ENCODE measurements at places on chromosomes 16 and 17.
A peak's percentile ranks its signal among the peaks of the same experiment; 100 is the strongest.

DNA sequence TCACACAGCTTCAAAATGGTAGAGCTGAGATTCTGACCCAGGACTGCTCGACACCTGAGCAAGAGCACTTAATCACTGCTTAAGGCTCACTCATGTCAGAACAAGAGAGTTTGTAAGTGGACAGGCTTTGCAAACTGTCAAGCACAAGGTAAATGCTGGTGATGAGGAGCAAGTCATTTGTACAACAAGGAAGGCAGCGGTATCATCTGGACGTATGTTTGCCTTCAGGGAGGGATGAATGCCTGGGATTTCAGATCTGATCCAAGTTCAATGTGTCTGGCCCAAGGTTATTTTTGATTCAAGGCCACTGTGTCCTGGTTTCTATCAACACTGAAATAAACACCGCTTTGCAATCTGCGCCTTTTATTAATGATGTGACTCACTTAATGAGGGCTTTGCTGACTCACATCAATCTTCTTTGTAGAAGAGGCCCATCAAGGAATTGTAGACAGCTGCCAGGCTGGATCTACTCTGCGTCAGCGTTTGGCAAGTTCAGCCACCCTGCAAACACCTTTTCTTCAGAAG lies 174.4 kb upstream of the HS3ST3A1 start:
- no peak for DNase-seq

DNA sequence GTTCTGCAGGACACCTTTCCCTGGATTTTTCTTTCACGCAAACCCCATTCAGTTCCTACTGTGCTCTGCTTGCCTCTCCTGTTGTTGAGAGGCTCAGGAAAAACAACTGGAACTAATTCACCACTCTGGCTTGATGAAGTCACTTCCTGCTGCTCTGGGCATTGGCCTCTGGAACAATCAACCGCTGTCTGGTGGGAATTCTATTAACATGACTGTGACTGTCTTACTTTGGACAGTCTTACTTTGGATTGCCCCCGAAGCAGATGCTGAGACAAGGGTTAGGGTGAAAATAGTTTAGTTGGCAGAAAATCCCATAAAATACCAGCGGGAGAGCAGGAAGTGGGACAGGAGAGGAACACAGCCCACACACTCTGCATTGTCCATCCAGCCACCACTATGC lies 90.0 kb upstream of the HSBP1 start:
- DNase-seq = no peak

- no peak for DNase-seq
These were observed 16.7 kb upstream of the SLFN11 start for GRCh38 chr17:35390156-35390555.

DNA sequence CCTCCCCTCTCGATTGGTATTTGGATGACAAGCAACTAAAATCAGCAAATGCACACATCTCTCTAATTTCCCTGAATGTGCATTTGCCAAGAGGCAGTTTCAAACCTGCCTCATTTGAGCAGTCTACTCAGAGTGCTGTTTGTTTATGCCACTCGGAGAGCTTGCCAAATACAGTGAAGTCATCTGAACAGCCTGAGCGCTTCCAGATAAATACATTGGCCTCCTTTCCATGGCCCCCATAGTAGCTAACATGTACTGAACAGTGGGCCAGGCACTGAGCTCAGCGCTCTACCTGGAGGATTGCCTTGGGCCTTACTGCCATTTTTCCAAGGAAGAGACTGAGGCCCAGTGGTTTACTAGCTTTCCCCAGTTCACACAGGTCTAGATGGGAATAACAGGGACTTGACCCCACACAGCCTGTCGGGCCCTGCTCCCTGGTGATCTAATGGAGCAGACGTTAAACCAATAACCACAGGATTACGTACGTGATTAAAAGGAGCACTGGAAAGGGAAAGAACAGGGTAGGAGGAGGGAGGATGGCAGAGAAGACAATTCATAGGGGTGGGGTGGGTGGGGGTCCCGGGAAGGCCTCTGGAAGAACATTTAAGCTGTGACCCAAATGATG lies 18.7 kb upstream of the ANKRD40CL start:
- DNase-seq = no peak

DNA sequence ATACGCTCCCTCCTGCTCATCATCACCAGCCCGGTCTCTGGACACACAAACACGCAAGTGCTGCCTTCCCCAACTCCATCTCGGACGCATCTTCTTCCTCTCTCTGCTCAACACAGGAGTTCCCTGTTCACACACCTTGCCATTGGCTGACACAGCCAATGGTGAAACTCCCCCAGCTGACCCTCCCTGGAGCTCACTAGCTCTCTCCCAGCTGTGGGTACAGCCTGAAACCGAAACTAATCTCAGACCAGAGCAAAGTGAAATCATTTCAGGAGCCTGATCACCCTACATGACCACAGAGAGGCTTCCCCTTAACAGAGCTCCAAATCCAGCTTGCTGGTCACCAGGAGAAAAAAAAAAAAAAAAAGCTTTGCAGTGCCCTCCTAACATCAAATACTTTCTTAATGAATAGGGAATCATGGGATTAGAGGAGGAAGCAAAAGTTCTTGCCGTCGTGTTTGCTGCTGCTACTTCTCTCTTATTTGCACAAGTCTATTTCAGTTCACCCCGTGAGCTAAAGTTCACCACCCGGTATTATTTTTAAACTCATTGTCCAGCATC lies 8.3 kb downstream of the CUEDC1 start:
- DNase-seq = peak; percentile 34

GRCh38 chr17:77894126-77894956 lies 64.2 kb upstream of the TNRC6C start:
- no peak for DNase-seq

- peak; percentile 48 for DNase-seq
These were observed 13.9 kb upstream of the OR1F1 start for GRCh38 chr16:3173892-3174617.

- peak; percentile 40 for DNase-seq
These were observed 237.0 kb downstream of the SEC14L1 start for GRCh38 chr17:77377710-77378235.

GRCh38 chr16:22664132-22664531 lies 149.8 kb upstream of the HS3ST2 start:
- DNase-seq = no peak

GRCh38 chr17:31568539-31568938 lies 177.1 kb downstream of the RAB11FIP4 start:
- DNase-seq = no peak

GRCh38 chr17:76432712-76433336 lies 20.1 kb downstream of the UBE2O start:
- DNase-seq = no peak

DNA sequence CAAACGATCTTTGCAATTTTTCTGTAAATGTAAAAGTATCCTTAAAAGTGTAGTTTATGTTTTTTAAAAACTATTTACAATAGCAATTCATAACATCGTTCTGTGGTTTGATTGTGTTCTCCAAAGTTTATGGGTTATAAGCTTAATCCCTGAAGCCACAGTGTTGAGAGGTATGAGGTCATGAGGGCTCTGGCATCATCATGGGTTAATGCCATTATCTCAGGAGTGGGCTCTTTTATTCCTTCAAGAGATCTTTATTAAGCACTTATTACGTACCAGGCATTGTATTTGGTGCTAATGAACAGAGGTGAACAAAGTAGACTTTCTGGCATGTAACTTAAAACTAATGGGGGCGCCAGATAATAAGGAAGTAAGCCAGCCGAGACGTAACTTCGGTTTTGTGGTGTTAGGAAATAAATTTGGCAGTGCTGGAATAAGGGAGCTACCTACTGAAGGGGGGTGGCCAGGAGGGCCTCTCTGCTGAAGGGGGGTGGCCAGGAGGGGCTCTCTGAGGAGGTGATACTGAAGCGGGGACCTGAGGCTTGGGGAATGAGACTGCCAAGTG lies 158.1 kb downstream of the VPS53 start:
- no peak for DNase-seq

DNA sequence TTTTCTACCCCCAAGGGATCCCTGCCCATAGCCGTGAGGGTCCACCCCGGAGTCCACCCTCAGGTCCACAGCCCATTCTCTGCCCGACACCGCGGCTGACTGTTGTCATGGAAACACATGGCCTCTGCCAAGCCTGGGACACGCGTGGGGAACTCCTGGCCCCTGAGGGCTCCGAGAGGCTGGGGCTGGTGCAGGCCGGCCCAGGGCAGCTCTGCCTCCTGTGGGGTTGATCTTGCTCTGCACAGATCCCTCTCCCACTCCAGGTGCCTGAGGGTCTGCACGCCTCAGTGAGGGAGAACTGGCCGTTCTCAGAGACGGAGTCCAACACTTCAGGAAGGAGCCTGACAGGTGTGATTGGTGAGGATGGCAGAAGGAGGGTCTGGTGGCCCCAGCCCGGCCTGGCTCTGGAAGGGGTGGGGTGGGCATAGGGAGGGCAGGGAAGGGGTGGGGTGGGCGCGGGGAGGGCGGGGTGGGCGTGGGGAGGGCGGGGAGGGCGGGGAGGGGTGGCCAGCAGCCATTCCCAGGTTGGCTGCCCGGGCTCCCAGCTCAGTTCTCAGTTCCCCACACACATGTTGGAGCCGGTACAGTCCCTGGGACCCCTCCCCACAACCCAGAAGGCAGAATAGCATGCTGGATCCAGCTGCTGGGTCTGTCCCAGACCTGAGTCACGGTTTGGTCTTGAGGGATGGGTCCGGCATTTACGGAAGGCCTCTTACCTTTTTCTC lies 6.4 kb downstream of the MRPL28 start:
- DNase-seq = no peak

DNA sequence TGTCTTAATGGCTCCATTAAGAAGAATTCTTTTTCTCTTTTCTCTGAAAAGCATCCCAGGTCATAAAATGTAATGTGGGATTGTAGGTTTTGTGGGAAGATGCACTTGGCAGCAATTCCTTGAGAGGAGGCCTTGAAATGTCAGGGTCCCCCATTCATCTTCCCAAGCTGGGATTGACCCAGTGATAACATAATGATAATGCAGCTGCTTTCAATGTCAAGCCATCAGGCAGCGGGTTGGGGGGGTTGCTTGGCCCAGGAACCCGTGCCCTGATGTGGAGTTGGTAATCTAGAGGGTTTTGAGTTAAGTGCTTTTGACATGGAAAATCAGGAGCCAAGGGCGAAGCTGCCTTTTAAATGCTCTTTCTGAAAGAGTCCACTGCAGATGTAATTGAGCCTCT lies 484.0 kb downstream of the WWOX start:
- no peak for DNase-seq

GRCh38 chr17:77564278-77564920 lies 394.1 kb upstream of the TNRC6C start:
- DNase-seq = no peak

- DNase-seq = no peak
These were observed 21.7 kb downstream of the KATNIP start for GRCh38 chr16:27571433-27572326.

- DNase-seq = peak; percentile 45
These were observed 57.7 kb downstream of the CMC2 start for GRCh38 chr16:80948886-80949493.

GRCh38 chr17:49195751-49196150 lies 14.6 kb downstream of the GNGT2 start:
- DNase-seq = no peak

DNA sequence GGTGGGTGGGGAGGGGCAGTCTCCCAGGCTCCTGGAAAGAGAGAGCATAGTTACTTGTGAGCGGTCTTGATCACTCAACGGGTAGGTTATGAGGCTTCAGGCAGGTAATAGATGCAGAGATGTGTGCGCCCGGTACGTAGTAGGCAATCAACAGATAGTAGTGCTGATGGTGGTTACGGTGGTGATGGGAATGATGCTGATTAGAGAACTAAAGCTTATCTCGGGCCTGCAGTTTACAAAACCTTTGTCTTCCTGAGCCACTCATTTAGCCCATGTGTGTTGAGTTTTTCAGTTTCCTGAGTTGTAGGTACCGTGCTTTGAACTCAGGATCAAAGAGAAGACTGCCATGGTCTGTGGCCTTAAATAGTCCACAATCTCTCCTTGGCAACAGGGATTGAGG lies 401.0 kb downstream of the SNX29 start:
- DNase-seq = no peak

- no peak for DNase-seq
These were observed 23.5 kb downstream of the GPRC5B start for GRCh38 chr16:19861133-19861532.

GRCh38 chr17:57331423-57331822 lies 75.1 kb downstream of the MSI2 start:
- no peak for DNase-seq
